Cardiac septum (tissue), 1 donor: ENCODE measurements at places on chromosomes 16 and 17. TPM values are rescaled to one million over a fixed set of nuclear protein-coding genes. Genes with fewer than 3 reads are reported as not detected.

- no peak for DNase-seq
These were observed 19.7 kb downstream of the PHAF1 start for GRCh38 chr16:67129422-67129821.

GRCh38 chr16:17313793-17314547 is 156.8 kb downstream of the XYLT1 start:
- no peak for DNase-seq

- no peak for DNase-seq
These were observed 23.2 kb downstream of the NT5M start for GRCh38 chr17:17326275-17326875.

DNA sequence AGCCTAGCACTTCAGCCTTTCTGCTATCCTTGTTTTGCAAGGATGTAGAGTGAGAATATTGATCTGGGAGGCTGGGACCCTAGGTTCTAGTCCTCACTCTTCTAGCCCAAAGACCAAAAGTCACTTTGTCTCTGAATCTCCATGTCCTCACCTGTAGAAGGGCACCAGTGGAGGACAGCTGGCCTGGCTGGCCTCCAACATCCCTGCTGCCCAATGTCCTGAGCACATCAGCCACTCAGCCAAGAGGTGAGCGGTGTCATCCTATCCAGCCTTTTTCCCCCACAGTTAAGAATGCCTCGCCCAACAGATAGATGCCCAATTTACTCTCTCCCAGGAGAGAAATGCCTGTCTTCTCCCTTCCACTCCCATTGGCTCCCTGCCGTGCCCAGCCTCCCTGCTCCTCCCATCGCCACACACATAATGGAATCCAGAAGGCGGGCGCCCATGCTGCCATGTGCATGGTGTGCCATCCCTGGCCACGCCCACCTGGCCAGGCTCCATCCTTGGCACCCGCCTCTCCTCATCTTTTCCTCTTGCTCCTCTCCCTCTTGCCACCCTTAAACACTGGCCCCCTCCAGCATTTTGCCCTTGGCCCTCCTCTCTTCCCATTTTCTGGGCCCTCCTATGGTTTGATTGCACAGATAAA is 157.3 kb upstream of the SDK2 start:
- DNase-seq: peak; percentile 57

DNA sequence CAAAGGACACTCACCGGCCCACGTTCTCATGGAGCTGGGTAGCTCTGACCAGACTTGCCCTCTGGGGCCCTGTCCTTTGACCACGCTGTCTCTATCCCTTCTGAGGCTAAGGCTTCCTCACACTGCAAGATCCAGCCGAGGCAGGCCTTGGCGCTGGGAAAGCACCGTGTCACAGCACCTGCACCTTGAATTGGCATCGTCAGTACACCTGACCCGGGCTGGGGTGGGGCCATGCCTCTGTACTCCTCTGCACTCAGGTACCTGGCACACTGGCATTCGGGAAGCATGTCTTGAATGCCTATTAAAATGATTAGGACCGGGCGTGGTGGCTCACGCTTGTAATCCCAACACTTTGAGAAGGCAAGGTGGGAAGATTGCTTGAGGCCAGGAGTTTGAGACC is 6.0 kb downstream of the TBC1D24 start:
- DNase-seq: no peak

DNA sequence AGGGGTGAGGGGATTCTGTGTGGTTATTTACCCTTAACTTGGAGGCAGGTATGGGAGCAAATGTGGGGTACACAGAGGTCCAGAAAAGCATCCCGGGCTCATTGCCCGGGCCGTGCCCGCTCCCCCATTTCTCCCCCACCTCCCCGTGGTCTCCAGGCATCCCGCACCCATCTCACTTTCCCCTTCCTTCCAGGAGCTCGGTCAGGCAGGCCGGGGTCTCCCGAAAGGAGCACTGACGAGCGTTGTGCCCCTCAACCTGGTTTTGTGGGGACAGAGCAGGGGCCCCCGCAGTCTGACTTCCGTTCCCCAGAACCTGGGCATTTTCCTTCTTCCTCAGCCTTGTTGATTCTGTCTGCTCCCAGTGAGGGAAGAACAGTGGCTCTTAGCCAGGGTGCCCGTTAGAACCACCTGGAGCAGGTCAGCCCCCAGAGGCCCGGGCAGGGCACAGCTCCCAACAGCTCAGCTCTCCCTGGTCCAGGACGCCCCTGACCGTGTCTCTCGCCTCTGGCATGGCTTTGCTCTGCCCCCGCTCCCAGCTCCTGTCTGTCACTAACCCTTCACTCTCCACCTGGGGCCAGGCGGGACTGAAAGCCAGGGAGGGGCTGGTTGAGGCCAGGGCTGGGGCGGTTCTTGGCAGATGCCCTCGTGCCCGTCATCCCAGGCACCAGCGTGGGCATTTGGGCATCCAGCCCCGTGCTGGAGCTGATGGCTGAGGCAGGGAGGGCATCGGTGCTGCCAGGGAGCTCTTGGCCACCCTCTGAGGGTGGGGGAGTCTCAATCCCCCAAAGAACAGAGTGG is 12.5 kb upstream of the NUDT16L1 start:
- peak; percentile 88 for DNase-seq

DNA sequence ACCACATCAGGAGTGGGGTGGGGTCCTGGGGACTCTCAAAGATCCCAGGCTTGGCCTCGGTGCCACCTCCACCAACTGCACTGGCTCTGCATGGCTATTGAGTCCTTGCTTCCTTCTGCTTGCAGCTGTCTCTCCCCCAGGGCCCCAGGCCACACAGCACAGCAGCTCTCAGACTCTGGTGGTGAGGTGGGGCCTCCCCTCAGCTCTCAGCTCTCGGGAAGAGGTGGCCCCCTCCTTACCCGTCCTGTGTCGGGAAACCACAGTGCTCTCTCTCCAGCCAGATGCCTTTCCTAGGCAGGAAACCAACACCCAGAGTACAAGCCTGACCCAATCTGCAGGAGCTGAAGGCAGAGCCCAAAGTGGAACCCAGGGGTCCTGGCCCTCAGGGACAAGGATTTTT is 18.5 kb downstream of the SRCIN1 start:
- no peak for DNase-seq

Gene IRX3
- total RNA-seq: 70.2 TPM
